ENCODE measurements at places on chromosomes 13 and 19. TPM values are rescaled to one million over a fixed set of nuclear protein-coding genes. Genes with fewer than 3 reads are reported as not detected.

DNA sequence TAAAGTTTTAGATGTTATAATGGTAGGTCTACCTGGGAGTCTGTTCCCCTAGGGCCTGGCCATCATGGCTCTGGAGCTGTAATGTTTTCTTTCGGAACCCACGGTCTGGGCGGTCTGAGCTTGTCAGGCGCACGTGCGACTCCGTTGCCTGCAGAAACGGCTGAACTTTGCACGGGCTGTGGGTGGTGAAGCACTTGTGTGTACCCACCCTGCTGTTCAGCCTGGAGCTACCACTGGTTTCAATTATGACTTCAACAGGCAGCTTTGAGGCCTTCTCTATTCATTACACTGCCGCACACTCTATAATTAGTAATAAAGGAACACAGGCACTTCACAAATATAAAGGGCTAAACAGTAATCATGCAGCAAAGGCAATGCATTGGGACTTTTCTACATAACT lies 6.0 kb downstream of the PCDH8 start:
- peaks cover 11% of the 10 kb centered on the region for H3K4me1 ChIP-seq
- H3K27ac ChIP-seq = no peak overlapping the region
- no peaks in the 10 kb centered on the region for H3K36me3 ChIP-seq
- peaks cover 70% of the 10 kb centered on the region for H3K27me3 ChIP-seq
- H3K4me3 ChIP-seq = no peak overlapping the region
- no peak for DNase-seq

DNA sequence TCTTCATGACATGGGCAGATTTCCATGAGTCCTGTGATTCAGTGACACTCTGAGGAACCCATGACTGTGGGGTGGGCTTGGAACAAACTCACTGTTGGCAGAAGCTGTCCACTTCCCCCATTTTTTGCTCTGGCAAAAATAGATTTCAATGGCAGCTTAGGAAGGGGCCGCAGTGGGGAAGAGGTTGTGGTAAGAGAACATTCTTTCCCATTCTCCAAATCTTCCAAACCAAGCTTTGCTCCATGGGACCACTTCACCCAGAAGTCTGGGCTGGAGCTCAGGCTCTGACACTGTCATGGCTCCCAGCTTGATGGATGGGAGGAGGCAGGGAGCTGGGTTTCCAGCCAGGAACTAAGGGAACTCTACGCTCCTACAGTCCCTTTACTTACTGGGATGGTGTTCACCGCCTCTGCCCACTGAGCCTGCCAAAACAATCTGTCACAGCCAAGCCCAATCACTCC lies 24.9 kb upstream of the MEDAG start:
- H3K36me3 ChIP-seq = no peaks in the 10 kb centered on the region
- H3K4me3 ChIP-seq = no peak overlapping the region
- no peak for DNase-seq
- no peaks in the 10 kb centered on the region for H3K27me3 ChIP-seq
- H3K4me1 ChIP-seq = no peaks in the 10 kb centered on the region
- H3K27ac ChIP-seq = no peak overlapping the region

DNA sequence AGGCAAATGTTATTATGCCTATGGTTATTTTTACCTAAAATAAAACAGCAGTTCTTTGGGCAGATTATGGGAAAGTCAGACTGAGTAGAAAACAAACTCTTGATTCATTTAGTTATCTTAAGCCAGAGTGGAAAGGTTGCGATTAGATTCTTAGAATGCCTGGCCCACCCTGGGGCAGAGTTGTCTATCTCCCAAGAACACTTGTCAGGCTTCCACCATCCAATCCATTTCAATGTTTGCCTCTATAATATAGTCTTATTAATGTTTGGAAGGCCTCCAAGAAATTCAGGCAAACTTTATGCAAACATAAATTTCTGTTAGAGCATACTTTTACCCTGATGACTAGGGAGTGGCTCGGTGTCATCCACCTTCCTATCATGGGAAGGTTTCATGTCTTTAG lies 207.0 kb downstream of the SLITRK6 start:
- H3K4me3 ChIP-seq = no peak overlapping the region
- no peaks in the 10 kb centered on the region for H3K27me3 ChIP-seq
- no peak for DNase-seq

GRCh38 chr19:55460670-55461258 lies 678 bp downstream of the ISOC2 start:
- peak; percentile 93 for DNase-seq
- H3K27me3 ChIP-seq = no peaks in the 10 kb centered on the region
- H3K4me3 ChIP-seq = peak overlapping the region; percentile 55
- peaks cover 23% of the 10 kb centered on the region for H3K4me1 ChIP-seq
- no peak overlapping the region for H3K27ac ChIP-seq

ZNF71 gene
- total RNA-seq = 16.2 TPM

REX1BD gene
- 105 TPM for total RNA-seq

PNMA8A gene
- total RNA-seq = 43.9 TPM

All from neural progenitor cell (in vitro differentiated cells).